ENCODE measurements at places on chromosomes 11 and 22.

DNA sequence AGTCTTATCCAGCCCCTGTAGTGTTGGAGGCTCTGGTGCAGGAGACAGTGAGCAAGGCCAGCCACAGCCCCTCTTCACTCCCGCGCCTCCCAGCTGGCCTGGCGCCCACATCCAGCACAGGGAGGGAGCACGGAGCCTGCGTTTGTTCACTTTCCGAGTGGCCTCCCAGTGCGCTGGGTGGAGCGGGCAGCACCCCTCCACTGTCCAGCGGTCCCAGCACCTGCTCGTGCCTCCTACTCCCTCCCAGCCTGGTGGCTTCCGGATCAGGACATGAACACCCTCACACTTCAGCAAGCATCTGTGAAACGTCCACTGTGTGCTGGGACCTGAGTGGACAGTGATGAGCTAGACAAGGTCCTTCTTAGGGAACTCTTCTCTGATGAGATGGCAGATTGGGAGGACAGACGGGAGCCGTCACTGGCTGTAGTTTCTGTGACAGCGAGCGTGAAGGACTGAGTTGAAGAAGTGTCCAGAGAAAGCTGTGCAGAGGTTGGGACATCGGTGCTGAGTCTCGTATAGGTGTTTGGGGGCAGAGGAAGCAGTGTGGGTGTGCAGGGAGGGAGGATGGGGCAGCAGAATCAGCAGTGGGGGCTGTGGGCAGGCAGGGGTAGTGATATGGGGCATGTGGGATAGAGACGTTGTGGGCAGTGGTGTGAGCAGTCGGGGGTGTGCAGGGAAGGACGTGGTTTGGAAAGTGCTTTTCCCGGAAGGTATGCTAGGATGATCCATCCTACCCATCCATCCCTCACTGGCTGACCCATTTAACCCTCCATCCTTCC lies 256.8 kb downstream of the TBC1D22A start:
- no peak for DNase-seq

DNA sequence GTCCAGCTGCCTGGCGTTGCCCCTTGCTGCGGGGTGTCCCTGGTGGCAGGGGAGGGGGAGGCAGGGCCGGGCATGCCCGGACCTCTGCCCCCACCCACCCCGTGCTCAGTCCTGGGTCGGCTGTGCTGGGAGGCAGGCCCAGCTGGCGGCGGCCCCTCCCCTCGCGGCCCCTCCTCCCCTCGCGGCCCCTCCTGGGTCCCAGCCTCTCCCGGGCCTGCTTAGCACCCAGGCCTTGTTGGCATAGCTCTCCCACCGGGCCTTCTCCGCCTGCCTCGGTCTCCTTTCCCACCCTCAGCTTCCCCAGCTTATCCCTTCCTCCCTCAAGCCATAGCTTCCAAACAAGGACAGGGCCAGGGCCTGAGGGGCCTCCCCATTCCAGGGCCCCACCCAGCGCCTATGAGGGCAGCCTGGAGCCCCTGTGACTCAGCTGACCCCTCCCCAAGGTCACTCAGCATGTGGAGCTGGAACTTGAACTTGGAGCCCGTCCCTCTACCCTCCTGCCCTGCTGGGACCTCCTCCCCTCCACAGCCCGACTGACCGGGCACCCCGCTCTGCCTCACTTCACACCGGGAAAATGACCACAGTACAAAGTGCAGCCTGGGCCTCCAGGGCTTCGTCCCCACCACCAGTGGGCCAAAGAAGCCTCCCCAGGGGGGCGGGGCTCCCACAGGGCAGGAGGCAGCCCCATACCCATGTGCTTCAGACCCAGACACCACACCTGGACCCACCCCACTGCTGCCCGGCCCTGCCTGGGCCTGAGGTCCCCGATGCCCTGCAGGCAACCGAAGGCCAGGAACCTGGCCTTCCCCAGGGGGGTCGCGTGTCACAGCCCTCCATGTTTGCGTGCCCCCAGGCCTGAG lies 1.2 kb downstream of the EPS8L2 start:
- DNase-seq = peak; percentile 61

DNA sequence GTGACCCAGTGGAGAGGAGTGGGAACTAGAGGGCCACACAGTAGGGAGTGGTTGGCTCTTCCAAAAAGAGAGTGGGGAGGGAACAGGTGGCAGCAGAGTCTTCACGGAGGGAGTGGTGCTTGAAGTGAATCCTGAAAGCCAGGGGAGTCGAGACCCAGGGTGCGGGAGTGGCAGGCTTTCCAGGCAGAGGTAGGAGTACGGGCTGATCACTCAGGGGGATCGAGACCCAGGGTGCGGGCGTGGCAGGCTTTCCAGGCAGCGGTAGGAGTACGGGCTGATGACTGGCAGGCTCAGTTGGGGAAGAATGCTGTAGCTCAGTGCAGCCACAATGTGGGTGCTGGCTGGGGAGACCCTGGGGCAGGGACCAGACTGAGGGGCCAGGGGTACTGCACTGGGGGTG lies 148.2 kb downstream of the TBC1D22A start:
- no peak for DNase-seq

GRCh38 chr11:122754553-122755322 lies 83.6 kb upstream of the CRTAM start:
- DNase-seq = peak; percentile 49

DNA sequence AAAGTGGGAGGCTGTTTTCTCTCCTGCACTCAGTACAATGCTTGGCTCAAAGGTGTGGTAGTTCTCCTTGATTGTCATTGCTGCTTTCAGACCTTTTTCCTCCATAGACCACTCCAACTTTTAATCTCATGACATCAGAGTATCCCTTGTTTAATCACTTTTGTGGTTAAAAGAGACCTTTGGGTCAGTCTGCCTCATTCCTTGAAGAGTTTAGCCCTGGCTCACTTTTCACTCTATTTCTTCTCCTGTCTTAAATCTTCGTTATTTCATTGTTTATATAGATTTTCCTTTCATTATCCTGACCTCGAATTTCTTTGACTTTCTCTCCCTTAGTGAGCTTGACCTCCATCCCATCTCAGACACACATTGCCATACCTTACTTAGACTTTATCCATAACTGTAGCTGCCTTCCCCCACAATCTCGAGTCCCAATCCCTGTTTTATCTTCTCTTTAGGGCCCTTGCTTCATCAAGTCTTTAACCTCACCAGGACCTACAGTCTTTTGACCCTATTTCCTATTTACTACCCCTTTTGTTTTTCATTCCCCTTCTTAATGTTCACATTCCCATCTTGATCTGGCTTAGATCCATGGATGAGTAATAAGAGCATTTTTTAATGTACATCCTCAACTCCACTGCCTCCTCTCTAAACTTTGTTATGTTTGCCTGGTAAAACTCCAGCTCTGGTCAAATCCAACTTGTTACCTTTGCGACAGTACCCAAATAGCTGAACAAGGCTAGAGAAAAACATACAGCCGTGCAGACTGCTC lies 9.5 kb downstream of the ATXN10 start:
- peak; percentile 90 for DNase-seq

- peak; percentile 66 for DNase-seq
Measured at GRCh38 chr11:73312851-73313327, 4.8 kb downstream of the ARHGEF17 start.

DNA sequence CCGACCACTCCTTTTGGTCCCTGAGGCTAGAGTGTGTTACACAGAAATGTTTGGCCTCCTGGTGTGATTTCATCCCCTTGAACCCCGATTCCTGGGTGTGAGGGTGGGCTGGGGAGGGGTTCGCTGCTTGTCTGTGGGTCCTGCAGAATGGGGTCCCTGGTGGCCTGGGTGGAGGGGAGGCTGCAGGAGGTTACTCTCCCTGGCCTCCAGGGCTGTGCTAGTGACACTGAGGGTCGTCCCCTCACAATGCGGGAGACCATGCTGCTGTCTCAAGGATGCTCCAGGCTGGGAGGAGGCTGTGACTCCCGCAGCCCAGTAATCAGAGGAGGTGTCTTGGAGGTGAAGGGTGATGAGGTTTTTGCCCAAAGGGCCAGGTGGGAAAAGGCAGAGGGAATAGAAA lies 17.0 kb upstream of the OMP start:
- DNase-seq = no peak

- DNase-seq = no peak
Measured at GRCh38 chr11:125370561-125371389, 125.3 kb downstream of the FEZ1 start.

DNA sequence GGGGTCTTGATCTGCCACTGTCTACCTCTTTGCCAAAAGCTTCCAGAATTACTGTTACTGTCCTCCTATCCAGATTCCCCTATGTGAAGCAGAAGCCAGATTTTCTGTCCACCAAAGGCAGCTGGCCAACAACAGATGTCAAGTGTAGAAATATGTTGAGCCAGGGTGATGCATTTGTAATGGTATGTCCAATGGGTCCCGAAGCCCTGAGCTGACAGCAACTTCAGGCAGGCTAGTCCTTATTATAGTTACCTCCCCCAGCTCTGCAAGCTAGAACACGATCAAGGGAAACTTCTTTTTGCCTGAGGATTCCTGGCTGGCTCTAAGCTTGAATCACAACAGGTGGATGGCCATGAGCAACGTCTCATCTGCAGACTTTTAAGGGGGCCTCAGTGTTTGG lies 10.2 kb downstream of the PAMR1 start:
- DNase-seq = peak; percentile 74

DNA sequence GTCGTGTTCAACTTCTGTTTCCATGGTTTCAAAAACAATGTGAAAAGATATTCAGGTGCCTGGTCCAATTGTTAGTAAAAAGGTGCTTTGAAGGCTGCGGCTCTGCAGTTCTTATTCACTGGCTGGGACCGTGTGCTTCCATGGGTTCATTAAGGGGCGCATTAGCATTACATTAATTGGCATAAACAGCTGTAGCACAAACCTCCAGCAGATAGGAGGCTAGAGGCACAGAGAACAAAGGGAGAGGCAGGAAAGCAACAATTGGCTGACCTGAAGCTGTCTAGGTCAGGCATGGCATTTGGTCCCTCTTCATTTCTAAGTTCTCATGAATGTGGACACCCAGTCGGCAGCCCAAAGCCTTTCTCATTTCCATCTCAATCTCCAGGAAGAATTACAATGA lies 16.6 kb downstream of the PAK1 start:
- DNase-seq = no peak

DNA sequence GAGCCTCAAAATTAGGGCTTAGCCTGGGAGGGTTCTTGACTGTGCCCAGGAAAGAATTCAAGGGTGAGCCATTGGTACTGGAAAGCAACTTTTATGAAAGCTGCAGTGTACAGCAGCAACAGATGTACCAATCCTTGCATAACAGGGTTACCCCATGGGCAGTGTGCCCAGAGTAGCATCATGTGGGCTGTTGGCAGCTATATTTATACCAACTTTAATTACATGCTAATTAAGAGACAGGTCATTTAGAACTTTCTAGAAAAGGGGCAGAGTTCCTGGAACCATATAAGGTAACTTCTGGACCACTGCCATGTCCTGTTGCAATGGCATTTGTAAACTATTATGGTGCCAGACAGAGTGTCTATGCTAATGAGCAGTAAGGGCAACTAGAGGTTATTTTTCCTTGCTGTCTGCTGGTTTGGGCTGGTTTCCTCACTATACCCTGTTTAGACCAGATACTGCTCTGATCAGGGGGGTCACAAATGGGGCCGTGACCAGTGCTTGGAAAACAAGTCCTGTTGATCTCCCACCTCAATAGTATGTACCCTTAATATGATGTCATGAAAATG lies 1120.5 kb upstream of the RAG2 start:
- DNase-seq = no peak

- no peak for DNase-seq
Measured at GRCh38 chr22:42943981-42944380, 71.0 kb downstream of the PACSIN2 start.

DNA sequence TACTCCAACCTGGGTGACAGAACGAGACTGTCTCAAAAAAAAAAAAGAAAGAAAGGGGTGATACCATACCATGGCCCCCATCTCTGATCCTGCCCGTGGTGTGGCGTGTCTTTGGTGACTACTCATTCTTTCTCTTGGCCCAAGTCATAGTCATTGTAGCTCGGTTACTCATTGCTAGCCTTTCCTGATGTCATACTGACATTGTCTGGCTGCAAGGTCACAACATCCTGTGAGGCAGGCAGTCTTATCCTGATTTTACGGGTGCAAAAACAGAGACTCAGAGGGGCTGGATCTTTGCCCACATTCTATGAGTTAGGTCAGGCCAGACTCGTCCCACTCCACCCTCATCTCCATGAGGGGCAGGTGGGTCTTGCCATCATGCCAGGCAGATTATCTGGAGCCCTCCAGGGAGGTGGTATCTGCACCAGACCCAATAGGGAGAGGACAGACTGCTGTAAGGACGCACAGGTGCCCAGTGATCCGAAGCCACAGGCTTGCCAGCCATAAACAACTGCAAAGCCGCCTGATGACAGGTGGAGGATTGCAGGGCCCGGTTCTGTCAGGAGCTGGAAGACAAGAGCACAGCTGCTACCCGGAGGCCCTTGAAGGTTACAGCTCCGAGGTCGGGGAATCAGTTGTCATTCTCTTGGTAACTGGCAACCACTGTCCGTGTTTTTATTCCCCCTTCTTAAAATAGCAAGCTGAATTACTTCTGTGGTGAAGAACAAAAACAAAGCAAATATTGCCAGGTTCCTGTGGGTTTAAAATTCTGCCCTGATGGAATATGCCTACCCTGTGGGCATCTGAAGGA lies 13.8 kb downstream of the TOM1 start:
- DNase-seq = peak; percentile 82

DNA sequence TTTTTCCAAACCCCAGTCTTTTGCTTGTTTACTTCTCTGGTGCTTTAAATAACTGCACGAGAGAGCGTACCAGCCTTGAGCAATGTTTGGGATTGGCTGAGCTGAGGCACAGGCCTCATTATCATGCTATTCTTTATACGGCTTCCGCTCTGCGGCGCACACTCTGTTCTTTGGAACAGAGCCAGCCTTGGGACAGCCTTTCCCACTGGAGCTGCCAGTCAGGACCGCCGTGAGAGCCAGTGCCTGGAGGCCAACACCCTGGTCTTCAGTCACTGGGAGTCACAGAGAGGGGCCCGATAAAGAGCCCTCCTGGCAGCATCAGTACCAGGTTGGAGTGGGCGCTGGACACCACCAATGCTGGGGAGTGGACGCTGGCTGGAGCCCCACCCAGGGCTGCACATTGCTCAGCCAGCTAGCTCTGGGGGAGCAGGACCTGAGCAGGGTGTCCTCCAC lies 125.6 kb downstream of the BCR start:
- peak; percentile 94 for DNase-seq

GRCh38 chr11:73734993-73735392 lies 25.9 kb downstream of the RAB6A start:
- DNase-seq = peak; percentile 44

- no peak for DNase-seq
Measured at GRCh38 chr11:7320306-7320705, 68.6 kb downstream of the SYT9 start.

DNA sequence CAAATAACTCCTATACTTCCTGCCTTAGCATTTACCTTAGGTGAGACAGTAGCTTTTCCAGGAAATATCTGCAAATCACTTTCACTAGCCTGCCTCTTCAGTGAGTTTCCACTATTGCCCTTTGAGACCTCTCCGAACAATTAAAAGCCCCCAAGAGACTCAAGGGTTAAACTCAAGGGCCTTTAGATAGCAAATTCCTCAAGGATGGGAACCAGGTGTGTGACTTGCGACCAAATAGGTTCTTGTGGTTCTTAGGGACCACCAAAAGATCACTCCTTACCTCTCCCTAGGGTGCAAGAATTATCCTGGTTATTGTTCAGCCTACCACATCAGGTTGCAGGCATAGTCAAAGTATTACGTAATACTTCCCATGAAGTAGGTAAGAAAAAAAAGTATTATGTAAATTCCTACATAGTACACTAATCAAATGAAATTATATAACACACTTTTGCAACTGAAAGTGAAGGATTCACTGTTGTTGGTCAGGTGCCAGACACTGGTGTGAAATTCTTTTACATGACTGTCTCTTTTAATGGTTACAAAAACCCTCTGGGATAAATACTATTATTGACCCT lies 1.4 kb upstream of the RDX start:
- DNase-seq = peak; percentile 23

Data from fibroblast of villous mesenchyme (primary cell).